Stimulated activated CD4-positive, alpha-beta T cell treated with anti-CD3 and anti-CD28 coated beads, Interleukin-15, amount 100 ng/mL, for 1 hour (primary cell): ENCODE measurements at places on chromosomes 13 and 19.
A peak's percentile ranks its signal among the peaks of the same experiment; 100 is the strongest.

- DNase-seq: no peak
These were observed 513 bp downstream of the MIER2 start for GRCh38 chr19:343941-344624.

GRCh38 chr13:51223560-51224270, 1.5 kb downstream of the FAM124A start:
- DNase-seq: no peak

GRCh38 chr13:46134961-46135522, 30.2 kb upstream of the CPB2 start:
- DNase-seq: no peak

DNA sequence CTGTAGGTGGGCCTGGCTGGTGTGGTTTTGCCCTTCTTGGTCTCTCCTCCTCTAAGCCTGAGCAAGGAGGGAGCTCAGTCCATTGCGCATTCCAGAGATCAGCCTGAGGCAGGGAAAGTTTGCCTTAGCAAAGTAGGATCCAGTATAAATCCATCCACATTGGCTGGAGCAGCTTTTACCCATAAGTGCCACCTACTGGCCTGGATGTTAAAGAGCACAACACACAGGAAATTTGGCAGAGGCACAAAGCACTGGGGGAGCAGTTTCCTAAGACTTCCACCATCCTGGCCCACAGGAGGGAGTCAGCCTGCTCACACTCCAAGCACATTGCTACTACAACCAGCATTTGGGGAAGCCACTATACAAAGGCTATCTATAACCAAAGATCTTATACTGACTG, 1124.2 kb downstream of the SLITRK1 start:
- DNase-seq: no peak

DNA sequence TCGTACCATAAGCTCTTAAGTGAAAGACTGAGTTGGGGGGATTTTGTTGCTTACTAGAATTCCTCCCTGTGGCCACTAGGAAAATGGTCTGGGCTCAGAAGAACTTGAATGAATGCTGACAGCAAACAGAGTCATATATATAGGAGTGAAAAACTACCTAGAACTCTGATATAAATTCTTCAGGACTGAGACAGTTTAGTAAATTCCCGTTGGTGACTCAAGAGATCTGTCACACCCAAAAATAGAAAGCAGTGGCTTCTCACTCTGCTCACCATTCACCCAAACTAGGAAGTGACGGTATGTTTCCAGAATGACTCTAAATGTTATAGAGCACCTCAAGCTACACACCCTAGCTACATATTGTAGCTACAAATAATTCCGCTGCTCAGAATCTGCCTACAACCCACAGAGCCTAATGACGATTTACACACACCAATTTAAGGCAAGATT, 116.2 kb downstream of the TBC1D4 start:
- no peak for DNase-seq

DNA sequence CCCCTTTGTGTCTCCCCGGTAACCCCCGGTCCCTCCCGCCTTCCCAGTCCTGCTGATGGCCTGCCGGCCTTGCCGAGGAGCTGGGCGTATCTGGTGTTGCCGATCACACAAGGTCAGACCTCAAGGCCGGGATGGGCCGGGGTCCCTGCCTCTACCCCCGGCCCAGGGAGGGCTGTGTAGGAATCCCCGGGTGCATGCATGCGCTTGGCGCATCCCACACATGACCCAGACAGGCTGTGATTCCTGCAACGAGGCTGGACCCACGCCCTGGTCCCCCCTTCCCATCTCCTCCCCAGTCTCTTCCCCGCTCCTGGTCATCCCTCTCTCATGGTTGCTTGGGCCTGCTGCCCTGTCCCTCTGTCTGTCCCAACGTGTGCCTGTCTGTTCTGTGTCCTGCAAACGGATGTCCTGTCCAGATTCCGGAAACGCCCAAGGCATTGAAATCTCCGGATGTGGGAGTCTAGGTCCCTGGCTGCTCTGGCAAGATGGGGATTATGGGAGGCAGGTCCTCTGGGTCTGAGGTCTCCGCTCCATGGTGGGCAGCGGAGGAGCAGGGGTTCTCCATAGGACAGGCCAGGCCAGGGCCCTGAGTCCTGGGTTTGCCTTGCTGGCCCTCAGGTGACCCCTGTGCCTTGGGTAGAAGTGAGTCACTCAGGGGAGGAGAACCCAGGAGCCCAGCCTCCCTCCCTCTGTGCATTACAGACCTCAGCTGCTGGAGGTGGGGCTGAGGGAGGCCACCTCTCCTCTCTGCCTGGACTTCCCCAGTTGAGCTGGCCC, 1.6 kb downstream of the PKN1 start:
- DNase-seq: no peak

DNA sequence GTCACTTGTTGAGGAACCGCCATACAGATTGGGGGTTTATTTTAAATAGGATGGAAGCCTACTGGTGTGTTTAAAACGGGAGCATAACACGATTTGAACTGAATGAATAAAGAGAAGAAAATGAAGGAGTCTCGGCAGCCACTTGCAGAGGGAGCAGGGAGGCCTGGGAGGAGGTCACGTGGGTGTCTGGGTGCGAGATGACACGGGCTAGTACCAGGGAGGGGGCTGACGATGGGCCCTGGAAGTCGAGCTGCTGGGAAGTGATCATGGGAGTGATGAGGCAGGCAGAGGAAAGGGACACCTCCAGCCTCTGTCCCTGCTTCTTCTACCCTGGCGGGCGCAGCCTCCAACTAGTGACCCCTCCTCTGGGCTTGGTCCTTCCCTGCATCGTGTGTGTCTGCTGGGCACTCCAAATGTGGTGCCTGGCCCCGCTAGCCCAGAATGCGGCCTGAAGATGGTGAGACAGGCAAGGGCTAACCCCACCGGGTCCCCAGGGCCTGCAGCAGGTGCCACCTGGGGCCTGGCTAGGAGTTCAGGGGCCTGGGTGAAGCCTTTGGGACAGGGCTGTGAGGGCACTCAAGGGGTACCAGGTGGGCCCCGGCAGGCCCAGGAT, 35.5 kb downstream of the CRTC1 start:
- no peak for DNase-seq

- no peak for DNase-seq
These were observed 16.3 kb downstream of the PPFIA3 start for GRCh38 chr19:49135686-49136085.

- DNase-seq: no peak
These were observed 8.2 kb downstream of the KLHL26 start for GRCh38 chr19:18645035-18645511.

DNA sequence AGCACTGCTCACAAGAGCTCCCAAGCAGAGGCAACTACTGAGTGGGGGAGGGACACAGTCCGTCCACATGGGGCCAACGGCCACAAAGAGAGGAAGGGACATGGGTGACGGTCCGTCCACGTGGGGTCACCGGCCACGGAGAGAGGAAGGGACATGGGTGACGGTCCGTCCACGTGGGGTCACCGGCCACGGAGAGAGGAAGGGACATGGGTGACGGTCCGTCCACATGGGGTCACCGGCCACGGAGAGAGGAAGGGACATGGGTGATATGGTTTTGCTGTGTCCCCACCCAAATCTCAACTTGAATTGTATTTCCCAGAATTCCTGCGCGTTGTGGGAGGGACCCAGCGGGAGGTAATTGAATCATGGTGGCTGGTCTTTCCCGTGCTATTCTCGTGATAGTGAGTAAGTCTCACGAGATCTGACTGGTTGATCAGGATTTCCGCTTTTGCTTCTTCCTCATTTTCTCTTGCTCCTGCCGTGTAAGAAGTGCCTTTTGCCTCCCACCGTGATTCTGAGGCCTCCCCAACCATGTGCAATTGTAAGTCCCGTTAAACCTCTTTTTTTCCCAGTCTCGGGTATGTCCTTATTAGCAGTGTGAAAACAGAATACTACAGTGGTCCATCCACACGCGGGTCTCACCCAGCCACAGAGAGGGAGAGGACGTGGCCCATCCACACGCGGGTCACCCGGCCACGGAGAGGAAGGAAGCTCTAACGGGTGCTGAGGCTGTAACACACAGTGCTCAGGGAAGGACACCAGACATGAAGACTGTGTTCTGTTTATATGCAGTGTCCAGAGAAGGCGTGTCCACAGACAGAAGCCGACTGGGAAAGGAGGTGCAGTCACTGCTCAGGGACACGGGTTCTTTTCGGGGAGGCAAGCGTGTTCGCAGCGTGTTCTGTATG, 48.5 kb downstream of the GAS6 start:
- DNase-seq: no peak

DNA sequence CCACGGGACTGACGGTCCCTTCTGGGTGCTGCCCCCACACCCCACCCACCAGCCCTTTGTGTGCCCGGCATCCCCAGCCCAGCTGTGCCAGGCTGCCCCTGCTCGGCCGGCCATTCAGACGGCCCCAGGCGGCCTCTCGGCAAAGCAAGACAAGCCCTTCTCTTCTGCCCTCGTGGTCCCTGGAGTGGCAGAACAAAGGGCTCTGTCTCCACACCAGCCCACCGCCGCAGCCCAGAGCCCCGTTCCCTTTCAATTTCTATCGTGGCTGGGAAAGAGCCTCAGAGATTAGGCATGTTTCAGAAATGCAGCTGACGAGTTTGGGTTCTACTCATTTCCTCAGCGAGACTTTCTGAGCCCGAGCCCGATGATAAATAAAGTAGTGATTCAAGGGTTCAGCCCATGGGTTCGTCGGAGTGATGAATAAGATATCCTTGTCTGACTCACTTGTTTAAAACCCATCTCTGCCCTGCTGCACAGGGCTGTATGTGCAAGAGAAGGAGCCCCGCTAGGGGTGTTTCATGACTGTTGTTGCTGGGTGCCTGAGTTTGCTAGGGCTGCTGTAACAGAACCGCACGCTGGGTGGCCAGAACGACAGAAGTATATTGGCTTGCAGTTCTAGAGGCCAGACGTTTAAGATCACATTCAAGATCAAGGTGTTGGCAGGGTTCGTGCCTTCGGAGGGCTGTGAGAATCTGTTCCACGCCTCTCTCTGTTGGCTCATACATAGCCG, 4.3 kb downstream of the MYO9B start:
- peak; percentile 44 for DNase-seq

GRCh38 chr13:99812625-99813024, 158.9 kb downstream of the ZIC5 start:
- DNase-seq: no peak

GRCh38 chr19:1655987-1656608, 3.7 kb upstream of the TCF3 start:
- no peak for DNase-seq

DNA sequence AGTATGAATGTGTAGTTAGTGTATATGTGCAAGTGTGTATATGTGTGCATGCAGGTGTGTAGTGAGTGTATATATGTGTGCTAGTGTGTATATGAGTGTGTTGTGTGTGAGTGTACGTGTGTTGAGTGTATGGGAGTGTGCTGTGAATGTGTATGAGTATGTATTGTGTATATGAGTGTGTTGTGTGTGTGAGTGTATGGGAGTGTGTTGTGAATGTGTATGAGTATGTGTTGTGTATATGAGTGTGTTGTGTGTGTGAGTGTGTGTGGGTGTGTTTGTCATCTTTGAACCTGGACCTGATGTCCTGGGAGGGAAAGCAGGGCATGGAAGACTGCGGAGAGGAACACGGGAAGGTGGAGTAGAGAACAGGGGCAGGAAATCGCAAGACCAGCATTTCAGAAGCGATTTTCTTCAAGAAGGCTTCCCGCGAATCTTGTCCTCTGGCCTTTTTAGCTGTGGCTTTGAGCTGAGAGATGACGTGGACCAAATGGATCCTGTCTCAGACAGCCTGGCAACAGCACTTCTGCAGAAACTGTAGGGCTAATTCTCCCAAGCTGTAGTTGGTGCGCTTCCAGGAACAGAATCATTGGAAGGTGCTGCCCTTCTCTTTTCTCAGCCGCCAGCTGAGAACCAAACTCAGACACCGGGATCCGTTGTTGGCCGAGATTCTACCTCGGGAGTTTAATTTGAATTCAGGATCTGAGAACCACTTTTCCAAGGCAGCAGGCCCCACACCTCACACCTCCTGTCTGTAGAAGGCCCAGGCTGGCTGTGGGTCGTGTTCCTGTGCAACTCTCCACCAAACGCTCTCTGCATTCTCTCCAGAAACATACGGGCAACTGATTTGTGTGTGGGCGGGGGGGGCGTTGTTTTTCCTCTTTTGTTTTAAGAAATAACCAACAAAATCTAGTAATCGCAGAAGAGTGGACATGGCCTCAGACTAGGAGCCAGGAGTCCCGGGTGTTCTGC, 94.7 kb upstream of the RAP2A start:
- DNase-seq: no peak

- no peak for DNase-seq
These were observed 7.6 kb downstream of the SSC5D start for GRCh38 chr19:55495646-55496349.

DNA sequence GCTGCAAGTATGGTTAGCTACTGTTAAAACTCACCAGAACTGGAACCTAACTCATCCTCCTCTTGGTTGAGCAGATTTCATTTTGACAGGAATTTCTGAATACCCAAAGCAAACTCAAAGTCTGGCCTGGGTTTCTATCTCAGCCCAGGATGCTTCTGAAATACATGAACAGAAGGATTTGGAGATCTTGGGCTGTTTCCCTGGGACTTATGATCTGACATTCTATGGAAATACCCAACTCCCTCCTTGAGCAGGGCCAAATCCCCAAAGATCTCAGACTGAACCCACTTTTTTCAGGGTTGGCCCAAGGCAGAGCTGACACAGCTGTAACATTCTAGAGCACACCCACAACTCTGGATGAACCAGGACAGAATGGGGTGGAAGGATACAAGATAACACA, 1.1 kb upstream of the ITM2B start:
- DNase-seq: no peak

DNA sequence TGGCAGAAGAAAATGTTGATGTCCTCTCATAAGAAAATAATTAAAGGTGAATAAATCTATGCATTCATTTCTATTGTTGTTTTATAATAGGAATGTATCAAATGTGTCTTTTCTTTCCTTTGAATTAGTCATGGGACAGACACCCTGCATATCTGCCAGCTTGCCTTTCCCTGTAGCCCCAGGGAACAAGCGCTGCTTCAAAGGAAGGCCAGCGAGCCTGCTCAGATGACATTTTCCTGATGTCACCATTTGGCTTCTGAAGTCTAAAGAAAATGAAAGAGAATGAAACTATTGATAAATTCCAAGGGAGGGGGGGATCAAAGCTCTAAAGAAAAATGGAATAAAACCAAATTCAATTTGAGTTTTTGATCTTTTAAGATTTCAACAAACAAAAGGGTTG, 574.8 kb downstream of the IRS2 start:
- no peak for DNase-seq

- DNase-seq: peak; percentile 46
These were observed 5.7 kb downstream of the ATP4A start for GRCh38 chr19:35557539-35558399.
